Kidney (tissue), 22 donors: ENCODE measurements at places on chromosomes 7 and 10. TPM values are rescaled to one million over a fixed set of nuclear protein-coding genes. Genes with fewer than 3 reads are reported as not detected.

DNA sequence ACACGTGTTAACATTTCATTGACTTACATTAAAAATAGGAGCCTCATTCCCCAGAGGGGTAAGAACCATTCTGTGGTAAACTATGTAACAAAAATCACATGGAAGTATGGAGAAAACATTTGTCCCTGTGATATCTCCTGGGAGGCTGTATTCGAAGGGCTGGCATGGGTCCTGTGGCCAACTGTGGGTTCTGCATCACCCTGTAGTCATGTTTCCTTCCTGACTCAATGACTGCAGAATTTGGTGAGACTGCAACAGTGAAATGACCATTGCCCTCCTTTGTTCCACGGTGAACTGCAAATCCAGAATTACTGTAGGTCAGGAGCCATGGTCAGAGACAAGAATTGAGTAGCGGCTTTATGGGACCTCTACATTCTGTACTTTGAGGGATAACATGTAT, 3.6 kb upstream of the ZEB1 start:
- no peak for DNase-seq

GRCh38 chr7:1447112-1447511, 12.2 kb downstream of the MICALL2 start:
- DNase-seq, result no peak

DNA sequence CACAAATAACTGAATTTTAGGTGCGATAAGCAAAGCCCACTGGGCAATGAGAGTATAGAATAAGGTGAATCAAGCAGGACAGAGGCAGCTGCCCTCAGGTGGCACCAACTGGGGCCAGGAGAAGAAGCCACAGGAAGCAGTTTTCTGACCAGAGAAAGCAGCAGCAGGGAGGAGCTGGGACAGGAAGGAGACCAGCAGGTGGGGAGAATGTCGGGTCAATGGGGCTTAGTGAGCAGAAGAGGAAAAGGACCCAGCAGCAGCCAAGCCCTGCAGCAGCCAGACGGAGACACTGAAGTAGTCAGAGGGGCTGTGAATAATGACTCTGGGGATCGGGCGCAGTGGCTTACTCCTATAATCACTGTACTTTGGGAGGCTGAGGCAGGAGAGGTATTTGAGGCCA, 209.6 kb upstream of the SH2B2 start:
- DNase-seq, result no peak

DNA sequence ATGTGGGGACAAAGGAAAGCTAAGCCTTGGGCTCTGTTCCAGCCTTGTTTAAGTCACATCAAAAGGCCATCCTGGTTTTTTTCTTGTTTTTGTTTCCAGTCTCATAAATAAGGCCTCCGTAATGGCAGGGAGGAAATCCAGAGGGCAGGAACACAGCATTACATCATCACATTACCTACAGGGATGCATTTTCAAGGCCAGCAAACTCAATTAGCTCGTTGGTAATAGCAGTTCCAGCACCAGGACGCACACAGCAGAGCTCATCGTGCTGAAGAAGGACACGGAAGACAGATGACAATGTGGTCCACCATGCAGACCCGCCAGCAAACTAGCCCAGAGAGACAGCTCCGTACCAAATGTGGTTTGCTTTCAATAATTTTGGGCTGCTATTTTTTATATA, 1209.2 kb downstream of the TYW1 start:
- no peak for DNase-seq

- DNase-seq, result no peak
These were observed 3.4 kb downstream of the LIPM start for GRCh38 chr10:88805924-88806323.

GRCh38 chr7:90777886-90778285, 181.8 kb downstream of the CDK14 start:
- no peak for DNase-seq

The HIP1 gene
- 11.2 TPM for polyA plus RNA-seq

The CCDC3 gene
- polyA plus RNA-seq, result 9.7 TPM

The HABP2 gene
- polyA plus RNA-seq, result 27.4 TPM

The NPY gene
- polyA plus RNA-seq, result not detected

The LLCFC1 gene
- polyA plus RNA-seq, result not detected

The ODAD2 gene
- 0.28 TPM for polyA plus RNA-seq
